ENCODE measurements at places on chromosomes 6 and 20. TPM values are rescaled to one million over a fixed set of nuclear protein-coding genes. Genes with fewer than 3 reads are reported as not detected.

Gene ARG1
- total RNA-seq = not detected

Gene PPIL6
- 6.9 TPM for total RNA-seq

Gene TCF19
- total RNA-seq = 2.0 TPM

Gene SNPH
- total RNA-seq = 10.4 TPM

Gene CUTA
- 145 TPM for total RNA-seq

Gene USP49
- total RNA-seq = 2.0 TPM

Gene ZFP57
- not detected for total RNA-seq

Gene SRSF12
- 0.09 TPM for total RNA-seq

Gene AURKA
- 5.8 TPM for total RNA-seq

Gene CLPSL2
- not detected for total RNA-seq

Gene PGC
- total RNA-seq = not detected

Gene MYL9
- 13.9 TPM for total RNA-seq

Gene CABLES2
- total RNA-seq = 0.74 TPM

Gene IMPG1
- not detected for total RNA-seq

Gene BPIFB4
- total RNA-seq = not detected

Gene SIRPB2
- total RNA-seq = not detected

Gene OSER1
- total RNA-seq = 37.3 TPM

Gene SAMD10
- total RNA-seq = 0.28 TPM

Gene TSBP1
- total RNA-seq = not detected

Gene OR12D3
- not detected for total RNA-seq

Gene SLC17A9
- 9.4 TPM for total RNA-seq

Gene ZNF311
- 1.9 TPM for total RNA-seq

Gene FKBP1C
- total RNA-seq = 0.57 TPM

Gene IPCEF1
- total RNA-seq = 0.43 TPM

Gene TOX2
- 1.1 TPM for total RNA-seq

Gene MAS1
- 0.09 TPM for total RNA-seq

Gene GPSM3
- 0.85 TPM for total RNA-seq

Gene BMP7
- not detected for total RNA-seq

Gene MYLK2
- under 0.01 TPM for total RNA-seq

Gene CRISP2
- not detected for total RNA-seq

Gene RIPPLY2
- total RNA-seq = 0.28 TPM

Gene C4A
- 11.3 TPM for total RNA-seq

Gene CFB
- 61.2 TPM for total RNA-seq

Gene DYNLT2
- total RNA-seq = 0.65 TPM

Gene LY6G6D
- not detected for total RNA-seq

Gene HSPA1A
- total RNA-seq = 87.8 TPM

Gene TFAP2A
- under 0.01 TPM for total RNA-seq

Gene MYH7B
- 0.18 TPM for total RNA-seq

Gene ADAM33
- 44.4 TPM for total RNA-seq

Gene FILIP1
- 0.14 TPM for total RNA-seq

Gene RNF144B
- total RNA-seq = 0.28 TPM

Gene NRSN1
- not detected for total RNA-seq

Gene PACRG
- total RNA-seq = not detected

Gene KCNK16
- total RNA-seq = not detected

Gene HLA-DRB5
- total RNA-seq = not detected
